ENCODE measurements at places on chromosomes 12 and 14.

DNA sequence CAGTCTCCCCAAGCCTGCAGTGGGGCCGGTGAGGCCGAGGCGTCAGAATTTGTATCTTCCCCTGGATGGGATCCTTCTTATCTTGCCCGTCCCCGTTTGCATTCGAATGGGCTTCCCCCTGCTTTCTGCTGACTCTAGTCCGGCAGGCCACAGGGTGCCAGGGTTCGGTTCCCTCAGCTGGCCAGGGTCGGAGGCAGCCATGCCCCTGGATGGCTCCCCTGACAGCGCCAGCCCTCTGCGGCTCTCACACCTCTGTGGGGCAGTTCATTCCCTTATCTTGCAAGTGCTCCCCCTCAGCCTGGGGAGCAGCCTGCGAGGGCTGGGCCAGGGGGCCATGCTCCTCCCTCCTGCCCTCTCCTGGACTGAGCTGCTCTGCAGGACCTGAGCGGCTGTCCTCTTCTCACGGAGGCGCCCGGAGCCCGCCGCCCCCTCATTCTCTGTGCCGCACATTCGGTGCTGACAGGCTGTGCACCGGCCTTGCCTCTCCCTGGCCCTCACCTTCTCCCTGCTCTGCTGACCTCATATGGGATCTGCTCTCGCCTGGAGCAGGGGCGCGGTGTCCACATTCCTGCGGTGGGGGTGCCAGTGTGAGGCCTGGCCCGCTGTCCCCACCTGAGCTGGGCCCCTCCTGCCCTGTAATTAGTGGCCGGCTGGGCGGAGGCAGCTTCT lies 32.8 kb downstream of the KIF26A start:
- H3K4me3 ChIP-seq, result no peak overlapping the region
- peaks cover 9% of the 10 kb centered on the region for H3K36me3 ChIP-seq
- H3K4me1 ChIP-seq, result no peaks in the 10 kb centered on the region
- H3K27me3 ChIP-seq, result no peaks in the 10 kb centered on the region
- no peak for DNase-seq

- peaks cover 33% of the 10 kb centered on the region for H3K4me1 ChIP-seq
- DNase-seq, result no peak
- peaks cover 4% of the 10 kb centered on the region for H3K36me3 ChIP-seq
- no peak overlapping the region for H3K4me3 ChIP-seq
Observed at GRCh38 chr12:50536831-50537537, 32.2 kb downstream of the DIP2B start.

DNA sequence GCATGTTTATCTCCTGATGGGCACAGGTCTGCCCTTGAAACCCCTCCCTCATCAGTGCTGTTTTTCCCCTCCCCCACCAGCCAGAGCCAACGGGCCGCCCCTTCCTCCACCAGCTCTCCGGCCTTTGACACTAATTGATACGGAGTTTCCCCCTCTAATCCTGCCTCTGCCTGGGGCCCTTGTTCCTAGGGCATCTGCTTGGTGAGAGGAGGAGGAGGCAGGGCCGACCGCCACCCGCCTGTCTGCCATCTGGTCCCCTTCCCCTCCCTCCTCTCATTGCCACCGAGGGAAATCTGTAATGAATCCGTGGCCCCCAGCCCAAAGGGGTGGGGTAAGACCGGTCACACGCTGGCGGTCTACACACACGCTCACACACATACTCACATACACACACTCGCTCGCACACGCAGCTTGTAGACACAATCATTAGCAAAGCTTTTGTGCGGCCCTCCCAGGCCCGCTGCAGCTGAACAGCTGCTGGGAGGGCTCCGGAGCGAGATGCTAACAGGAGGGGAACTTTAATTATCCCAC lies 27.4 kb downstream of the SRRM4 start:
- no peak overlapping the region for H3K27ac ChIP-seq
- no peaks in the 10 kb centered on the region for H3K27me3 ChIP-seq
- no peaks in the 10 kb centered on the region for H3K4me1 ChIP-seq
- peak; percentile 64 for DNase-seq
- no peaks in the 10 kb centered on the region for H3K36me3 ChIP-seq
- H3K4me3 ChIP-seq, result no peak overlapping the region

DNA sequence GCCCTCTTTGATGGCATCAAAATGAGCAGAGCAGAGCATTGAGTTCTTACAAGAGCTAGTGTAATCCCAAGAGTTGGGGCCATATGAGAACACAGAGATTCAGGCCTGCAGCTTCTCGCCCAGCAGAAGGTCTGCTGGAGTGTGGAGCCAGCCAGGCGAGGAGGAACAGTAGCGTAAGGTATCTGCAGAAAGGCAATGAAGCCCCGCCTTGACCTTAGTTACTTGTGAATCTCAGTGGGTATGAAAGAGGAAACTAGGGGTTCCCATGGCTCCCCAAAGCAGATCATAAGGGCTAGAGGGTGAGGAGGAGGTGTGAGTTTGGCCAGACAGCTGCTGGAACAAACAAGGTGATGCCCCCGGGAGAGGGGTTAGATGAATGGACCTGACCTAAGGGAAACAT lies 49.4 kb downstream of the SLC8A3 start:
- H3K4me1 ChIP-seq, result no peaks in the 10 kb centered on the region
- no peaks in the 10 kb centered on the region for H3K27me3 ChIP-seq
- H3K27ac ChIP-seq, result no peak overlapping the region
- DNase-seq, result no peak

DNA sequence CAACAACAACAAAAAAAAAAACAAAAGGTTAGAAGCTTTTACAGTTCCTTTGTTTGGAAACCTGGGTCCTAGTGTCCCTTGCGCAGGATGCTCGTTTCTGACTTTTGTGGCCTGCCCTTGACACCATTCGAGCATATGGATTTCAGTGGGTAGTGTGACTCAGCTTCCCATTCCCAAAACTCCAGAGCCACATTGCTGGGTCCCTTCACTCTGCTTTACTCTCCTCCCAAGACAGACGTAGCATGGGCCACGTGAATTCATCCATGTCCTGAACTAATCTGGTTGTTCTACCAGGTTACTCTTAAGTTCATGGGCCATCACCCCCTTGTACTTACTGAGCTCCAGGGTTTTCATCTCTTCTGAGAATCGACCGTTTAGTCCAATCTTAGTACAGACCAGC lies 68.0 kb upstream of the MAX start:
- peaks cover 11% of the 10 kb centered on the region for H3K4me1 ChIP-seq
- no peak overlapping the region for H3K27ac ChIP-seq
- H3K27me3 ChIP-seq, result no peaks in the 10 kb centered on the region
- no peak for DNase-seq
- peak overlapping the region; percentile 25 for H3K4me3 ChIP-seq
- H3K36me3 ChIP-seq, result no peaks in the 10 kb centered on the region

GRCh38 chr14:93619176-93619793 lies 169.0 kb downstream of the PRIMA1 start:
- H3K27ac ChIP-seq, result no peak overlapping the region
- DNase-seq, result no peak
- no peak overlapping the region for H3K4me3 ChIP-seq
- no peaks in the 10 kb centered on the region for H3K36me3 ChIP-seq
- H3K27me3 ChIP-seq, result no peaks in the 10 kb centered on the region

GRCh38 chr14:63474111-63474510 lies 69.1 kb downstream of the PPP2R5E start:
- no peaks in the 10 kb centered on the region for H3K36me3 ChIP-seq
- no peak for DNase-seq
- H3K27ac ChIP-seq, result no peak overlapping the region
- H3K4me1 ChIP-seq, result peaks cover 44% of the 10 kb centered on the region
- no peaks in the 10 kb centered on the region for H3K27me3 ChIP-seq
- no peak overlapping the region for H3K4me3 ChIP-seq

GRCh38 chr14:33525626-33526025 lies 425.2 kb downstream of the EGLN3 start:
- H3K4me1 ChIP-seq, result no peaks in the 10 kb centered on the region
- H3K27me3 ChIP-seq, result no peaks in the 10 kb centered on the region
- no peak for DNase-seq
- H3K27ac ChIP-seq, result no peak overlapping the region

DNA sequence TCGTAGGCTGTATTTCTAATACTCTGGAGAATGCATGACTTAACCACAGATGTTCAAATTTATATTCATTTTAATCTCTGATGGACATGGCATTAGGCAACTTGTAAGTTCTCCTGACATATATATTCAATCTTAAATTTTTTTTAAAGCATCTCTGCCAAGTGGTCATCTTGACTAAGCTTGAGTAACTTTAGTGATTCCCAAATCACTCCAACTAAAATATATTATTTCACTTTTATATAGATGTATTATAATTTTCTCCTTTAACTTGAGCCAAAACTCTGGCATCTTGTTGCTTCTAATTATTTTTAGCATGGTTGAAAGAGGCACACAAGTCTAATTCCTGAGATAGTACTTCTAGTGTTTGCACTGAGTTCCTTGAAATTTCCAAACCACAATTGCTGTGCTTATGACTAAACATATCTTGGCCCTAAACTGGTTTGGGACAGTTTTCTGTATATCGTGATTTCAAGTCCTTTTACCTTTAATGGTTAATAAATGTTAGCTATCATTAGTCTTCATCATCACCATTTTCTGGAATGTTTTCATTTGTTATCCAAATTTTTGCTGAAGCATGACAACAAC lies 8.4 kb downstream of the LRFN5 start:
- no peak overlapping the region for H3K27ac ChIP-seq
- DNase-seq, result no peak
- peaks cover 4% of the 10 kb centered on the region for H3K4me1 ChIP-seq
- no peak overlapping the region for H3K4me3 ChIP-seq
- no peaks in the 10 kb centered on the region for H3K27me3 ChIP-seq

GRCh38 chr14:61296719-61297502 lies 15.8 kb upstream of the TMEM30B start:
- no peaks in the 10 kb centered on the region for H3K27me3 ChIP-seq
- no peaks in the 10 kb centered on the region for H3K36me3 ChIP-seq
- H3K27ac ChIP-seq, result no peak overlapping the region
- no peak overlapping the region for H3K4me3 ChIP-seq
- H3K4me1 ChIP-seq, result peaks cover 6% of the 10 kb centered on the region

- H3K36me3 ChIP-seq, result no peaks in the 10 kb centered on the region
- no peak for DNase-seq
- no peaks in the 10 kb centered on the region for H3K27me3 ChIP-seq
- H3K4me3 ChIP-seq, result peak overlapping the region; percentile 26
- H3K4me1 ChIP-seq, result peaks cover 9% of the 10 kb centered on the region
- H3K27ac ChIP-seq, result peak overlapping the region; percentile 30
Observed at GRCh38 chr12:6952121-6952862, 1.1 kb downstream of the PTPN6 start.

GRCh38 chr12:77941401-77941800 lies 110.7 kb downstream of the NAV3 start:
- no peaks in the 10 kb centered on the region for H3K27me3 ChIP-seq
- no peak for DNase-seq
- H3K4me3 ChIP-seq, result no peak overlapping the region
- no peaks in the 10 kb centered on the region for H3K36me3 ChIP-seq
- no peak overlapping the region for H3K27ac ChIP-seq

DNA sequence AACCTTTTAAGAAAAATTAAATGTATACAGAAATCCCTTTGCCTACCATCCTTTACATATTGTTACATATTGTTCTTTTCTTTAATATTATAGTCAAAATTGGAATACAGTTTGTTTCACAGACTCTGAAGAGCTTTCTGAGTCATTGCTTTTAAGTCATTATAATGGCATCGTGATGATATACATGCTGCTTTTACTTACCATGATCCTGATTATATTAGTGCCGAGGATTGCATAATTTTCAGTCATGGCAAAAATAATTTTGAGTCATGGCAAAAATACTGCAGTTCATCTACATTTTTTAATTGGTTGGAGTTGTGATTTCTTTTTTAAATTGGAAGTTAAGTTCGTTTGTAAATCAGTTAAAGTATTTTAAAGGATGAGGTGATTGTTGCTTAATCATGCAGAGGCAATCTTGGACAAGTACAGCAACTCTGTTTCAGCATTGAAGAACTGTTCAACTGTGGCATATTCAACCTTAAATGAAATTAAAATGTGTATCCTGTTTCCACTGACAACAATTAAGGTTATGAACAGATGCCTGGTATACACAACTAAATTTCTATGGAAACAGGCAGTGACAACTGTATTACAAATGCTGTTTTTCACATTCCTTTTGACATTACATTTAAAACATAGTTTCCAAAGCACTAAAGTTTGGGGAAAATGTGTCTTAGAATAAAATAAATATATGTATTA lies 142.3 kb downstream of the PCNX1 start:
- no peaks in the 10 kb centered on the region for H3K27me3 ChIP-seq
- no peak for DNase-seq
- no peaks in the 10 kb centered on the region for H3K36me3 ChIP-seq
- no peak overlapping the region for H3K27ac ChIP-seq

- DNase-seq, result no peak
- H3K4me3 ChIP-seq, result no peak overlapping the region
- H3K36me3 ChIP-seq, result peaks cover 29% of the 10 kb centered on the region
- H3K27me3 ChIP-seq, result no peaks in the 10 kb centered on the region
Observed at GRCh38 chr12:109948368-109948767, 47.8 kb downstream of the GIT2 start.

- no peak overlapping the region for H3K27ac ChIP-seq
- no peaks in the 10 kb centered on the region for H3K36me3 ChIP-seq
- H3K4me1 ChIP-seq, result no peaks in the 10 kb centered on the region
- DNase-seq, result no peak
Observed at GRCh38 chr12:104656921-104657320, 200.2 kb downstream of the CHST11 start.

DNA sequence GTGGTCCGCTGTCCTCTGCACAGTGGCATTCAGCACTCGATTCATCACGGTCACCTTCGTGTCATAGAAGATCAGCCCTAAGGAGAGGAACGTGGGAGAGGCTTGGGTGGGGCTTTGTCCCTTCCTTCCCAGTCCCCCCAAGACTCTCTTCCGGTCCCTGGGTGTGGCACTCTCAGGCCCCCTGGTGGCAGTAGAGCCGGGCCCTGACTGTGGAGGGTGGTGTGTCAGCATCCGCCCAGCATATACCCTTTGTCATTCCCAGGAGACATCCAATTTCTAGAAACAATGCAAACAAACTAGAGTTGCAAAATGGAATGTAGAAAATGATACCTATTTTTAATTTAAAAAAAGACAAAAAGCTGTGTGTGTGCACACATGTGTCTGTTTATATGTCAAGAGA lies 45.0 kb downstream of the TRAFD1 start:
- H3K4me3 ChIP-seq, result no peak overlapping the region
- H3K36me3 ChIP-seq, result no peaks in the 10 kb centered on the region
- H3K27me3 ChIP-seq, result no peaks in the 10 kb centered on the region
- no peak for DNase-seq

- no peak overlapping the region for H3K4me3 ChIP-seq
- DNase-seq, result no peak
- H3K36me3 ChIP-seq, result no peaks in the 10 kb centered on the region
- no peak overlapping the region for H3K27ac ChIP-seq
- H3K4me1 ChIP-seq, result no peaks in the 10 kb centered on the region
- no peaks in the 10 kb centered on the region for H3K27me3 ChIP-seq
Observed at GRCh38 chr12:13749389-13749788, 232.0 kb downstream of the GRIN2B start.

DNA sequence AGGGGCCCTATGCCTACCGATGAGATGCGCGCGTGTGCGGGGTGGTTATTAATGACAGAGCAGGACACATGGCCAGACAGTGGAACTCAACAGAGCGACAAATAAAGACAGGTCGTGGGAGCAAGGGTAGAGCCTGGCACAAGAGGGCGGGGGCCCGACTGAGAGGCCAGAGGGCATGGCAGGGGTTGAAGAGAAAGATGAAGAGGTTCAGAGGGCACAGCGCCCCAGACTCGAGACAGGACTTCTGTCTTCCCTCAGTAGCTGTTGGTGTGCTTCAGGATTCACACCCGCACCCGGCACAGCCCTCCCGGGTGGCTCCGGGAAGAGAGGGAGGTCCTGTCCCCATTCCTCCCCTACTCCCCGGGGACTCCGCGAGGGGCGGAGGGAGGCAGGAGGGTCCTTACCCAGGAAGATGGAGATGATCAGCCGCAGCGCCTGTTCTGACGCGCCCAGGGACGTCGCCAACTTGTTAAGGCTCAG lies 366 bp downstream of the LPCAT3 start:
- peak; percentile 92 for DNase-seq
- H3K36me3 ChIP-seq, result no peaks in the 10 kb centered on the region
- H3K4me1 ChIP-seq, result peaks cover 29% of the 10 kb centered on the region

Data from vagina (tissue), 2 donors.